Activated T-cell treated with anti-CD3 and anti-CD28 coated beads for 1 hour (primary cell): ENCODE measurements at places on chromosomes 3 and 15.

DNA sequence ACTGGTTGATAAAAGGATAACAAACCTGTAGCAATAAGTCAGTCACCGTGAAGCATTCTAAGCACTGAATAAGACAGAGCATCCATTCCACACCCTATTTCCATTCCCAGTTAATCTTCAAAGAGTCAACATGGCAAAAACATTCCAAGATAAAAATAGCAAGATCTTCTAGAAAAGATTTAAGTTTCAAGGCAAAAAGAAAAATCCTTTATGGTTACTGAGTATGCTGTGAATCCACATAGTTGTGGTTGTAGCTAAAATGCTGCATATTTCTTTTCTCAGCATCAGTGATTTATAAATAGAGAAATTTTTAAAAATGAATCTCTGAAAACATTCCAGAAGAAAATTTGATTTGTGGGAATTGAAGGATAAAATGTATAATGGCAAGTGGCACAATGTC lies 21.1 kb downstream of the GAP43 start:
- no peak for DNase-seq

DNA sequence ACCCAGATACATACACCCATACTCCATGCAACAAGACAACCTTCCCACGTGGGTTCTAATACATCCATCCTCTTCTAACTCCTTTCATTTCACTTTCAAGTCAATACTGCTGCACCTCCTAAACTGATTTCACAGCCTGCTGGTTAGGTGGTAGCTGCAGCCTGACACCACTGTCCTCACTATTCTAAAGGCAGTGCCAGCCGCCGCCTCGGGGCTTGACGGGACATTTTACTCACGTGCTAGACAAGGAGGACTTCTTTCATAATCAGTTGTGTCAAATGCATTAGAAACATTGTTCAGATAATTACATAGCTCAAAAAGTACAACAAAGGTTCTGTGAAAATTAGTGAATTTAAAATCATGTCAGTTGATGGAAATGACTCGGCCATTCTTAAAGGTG lies 6.3 kb downstream of the UROC1 start:
- no peak for DNase-seq

DNA sequence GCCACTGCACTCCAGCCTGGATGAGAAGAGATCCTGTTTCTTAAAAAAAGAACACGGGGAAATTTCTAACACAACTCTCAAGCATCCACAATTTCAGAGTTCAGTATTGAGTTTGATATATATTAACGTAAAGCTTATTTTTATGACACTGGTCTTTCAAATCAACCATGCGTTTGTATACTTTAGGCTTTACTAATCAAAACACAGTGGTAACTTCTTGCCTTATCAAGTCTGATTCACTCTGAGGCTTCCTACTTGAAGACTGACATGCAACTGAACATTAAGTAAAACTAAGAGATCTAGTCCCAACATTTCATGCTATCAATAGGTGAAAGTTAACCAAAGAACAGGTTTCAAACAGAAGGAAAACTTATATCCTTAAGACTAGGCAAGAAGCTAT lies 46.7 kb downstream of the PRTG start:
- DNase-seq: no peak

- DNase-seq: no peak
Observed at GRCh38 chr15:88395872-88396781, 71.1 kb downstream of the MRPL46 start.

DNA sequence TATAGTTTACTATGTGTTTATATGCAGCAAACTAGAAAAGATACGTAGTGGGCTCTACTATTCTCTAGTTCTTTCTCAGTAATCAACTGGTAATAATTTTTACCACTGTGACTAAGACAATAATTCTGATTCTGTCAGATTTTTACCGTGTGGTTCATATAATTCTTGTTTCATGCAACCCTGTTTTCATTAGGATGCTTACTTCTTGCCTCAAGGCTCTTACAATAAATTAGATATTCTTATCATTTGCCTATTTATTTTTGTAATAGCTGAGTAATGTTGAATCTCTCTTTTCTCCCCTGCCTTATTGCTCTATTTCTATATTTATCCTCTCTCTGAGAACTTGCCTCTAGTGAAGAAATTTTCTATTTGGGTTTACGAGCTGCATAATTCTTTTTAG lies 524.7 kb downstream of the NAALADL2 start:
- no peak for DNase-seq

DNA sequence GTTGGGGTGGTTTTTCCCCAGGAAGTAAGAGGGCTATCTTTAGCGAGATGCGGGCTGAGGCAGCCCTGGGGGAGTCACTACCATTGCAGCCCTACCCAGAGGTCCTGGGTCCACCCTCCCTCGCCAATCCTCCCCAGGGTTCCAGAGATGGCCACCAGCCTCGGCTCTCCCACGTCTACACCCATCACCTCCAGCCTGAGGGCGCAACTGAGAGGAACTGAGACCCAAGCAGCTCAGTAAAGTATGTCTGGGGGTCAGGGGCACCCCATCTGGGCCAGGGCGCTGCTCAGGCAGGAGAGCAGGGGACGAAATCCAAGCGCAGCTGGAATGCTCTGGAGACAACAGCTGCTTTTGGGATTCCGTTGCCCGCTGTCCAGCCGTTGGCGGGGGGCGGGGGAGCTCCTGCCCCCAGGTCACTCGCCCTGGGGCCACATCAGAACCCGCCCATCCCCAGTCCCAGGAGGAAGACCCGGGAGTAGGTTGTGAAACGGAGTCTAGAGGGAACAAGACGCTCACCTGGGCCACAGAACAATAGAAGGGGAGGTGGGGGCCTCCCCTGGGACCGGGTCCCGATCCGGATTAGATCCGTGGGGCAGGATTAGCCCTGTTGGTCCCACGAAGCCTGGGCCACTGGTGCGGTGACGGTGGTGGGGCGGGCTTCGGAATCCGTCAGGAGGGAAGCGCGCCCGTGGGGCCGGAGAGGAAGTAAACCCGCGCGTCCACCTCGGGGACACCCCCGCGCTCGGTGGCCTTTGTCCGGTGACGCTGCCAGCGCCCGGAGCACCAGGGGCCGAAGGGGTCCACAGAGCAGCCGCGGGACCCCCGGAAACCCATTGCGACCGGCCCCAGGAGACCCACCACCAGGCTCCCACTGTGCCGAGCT lies 1.4 kb upstream of the NDUFAF3 start:
- no peak for DNase-seq

DNA sequence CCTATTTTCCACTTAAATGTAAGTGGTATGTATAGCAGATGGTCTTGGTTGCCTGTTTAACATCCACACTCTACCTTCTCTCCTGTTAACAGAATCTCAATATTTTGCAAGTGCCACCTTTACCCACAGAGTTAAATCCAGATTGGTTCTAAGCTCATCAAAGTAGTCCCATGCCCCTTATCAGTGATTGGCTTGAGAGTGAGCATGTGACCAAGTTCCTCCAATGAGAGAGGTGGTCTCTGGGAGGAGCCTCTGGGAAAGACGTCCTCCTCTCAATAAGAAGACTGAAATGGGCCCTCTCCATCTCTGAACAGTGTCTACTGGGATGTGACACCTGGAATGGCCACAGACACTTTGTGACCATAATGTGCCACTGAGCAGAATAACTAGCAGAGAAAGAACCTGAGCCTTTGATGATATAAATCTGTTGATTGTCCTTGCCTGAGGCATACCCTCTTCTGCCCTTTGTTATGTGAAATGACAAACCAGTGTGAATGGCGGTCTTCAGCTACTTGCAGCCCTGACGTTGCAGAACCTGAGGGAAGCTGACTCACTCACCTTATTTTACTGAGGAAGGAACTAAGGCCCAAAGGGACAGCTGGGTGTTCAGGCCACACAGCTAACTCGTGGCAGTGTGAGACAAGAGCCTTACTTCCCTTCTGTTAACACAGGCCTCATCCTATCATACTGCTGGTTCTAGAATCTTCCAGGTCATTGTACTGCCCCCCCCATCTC lies 42.4 kb upstream of the LARS2 start:
- DNase-seq: no peak

- DNase-seq: no peak
Observed at GRCh38 chr3:187077537-187077936, 61.8 kb downstream of the RPL39L start.

GRCh38 chr3:186815435-186815834 lies 9.2 kb upstream of the RFC4 start:
- no peak for DNase-seq

DNA sequence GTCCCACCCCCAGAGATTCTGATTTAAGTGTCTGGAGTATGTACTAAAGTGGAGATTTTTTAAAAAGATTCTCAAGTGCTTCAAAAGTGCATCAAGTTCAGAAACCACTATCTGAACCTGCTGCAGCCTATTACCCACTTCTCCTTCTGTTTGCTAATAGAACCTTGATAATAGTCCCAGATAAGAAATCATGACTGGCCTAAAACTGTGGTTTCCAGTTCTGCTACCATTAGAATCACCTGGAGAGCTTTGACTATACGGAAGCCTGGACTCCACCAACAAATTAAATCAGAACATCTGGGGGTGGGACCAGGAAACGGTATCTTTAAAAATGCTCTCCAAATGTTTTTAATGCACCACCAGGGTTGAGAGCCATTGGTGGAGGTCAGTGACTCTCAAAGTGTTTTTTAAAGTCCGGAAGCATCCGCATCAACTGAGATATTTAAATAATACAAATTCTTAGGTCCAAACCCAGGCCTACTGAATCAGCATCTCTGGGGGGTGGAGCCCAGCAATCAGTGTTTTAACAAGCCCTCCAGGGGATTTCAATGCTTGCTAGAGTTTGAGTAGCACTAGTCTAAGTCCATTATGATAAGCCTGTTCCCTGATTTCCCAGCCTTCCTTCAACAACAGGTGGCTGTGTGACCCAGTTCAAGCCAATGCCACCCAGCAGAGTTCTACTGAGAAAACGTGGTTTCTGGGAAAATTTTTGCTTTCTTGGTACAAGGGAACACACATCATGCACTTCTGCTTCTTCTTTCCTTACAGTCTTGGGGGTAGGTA lies 45.4 kb upstream of the TIPARP start:
- DNase-seq: no peak

DNA sequence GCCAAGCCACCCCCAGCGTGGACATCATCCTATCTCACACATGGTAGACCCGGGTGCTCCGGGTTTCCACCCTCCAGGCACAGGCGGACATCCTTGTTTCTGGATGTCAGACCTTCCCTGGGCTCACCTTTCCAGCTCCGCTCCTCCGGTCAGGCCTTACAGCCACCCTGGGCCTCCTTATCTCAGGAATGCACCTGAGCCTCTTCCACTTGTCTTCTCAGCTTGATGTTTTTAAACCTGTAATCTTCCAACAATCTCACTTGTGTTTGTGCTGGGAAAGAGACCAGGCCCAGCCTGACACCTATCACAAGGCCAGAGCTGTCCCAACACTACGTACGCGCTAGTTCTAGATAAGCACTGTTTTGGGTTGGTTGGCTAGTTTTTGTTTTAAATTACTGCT lies 53.9 kb downstream of the NIPA2 start:
- no peak for DNase-seq

- no peak for DNase-seq
Observed at GRCh38 chr15:90820481-90820880, 47.9 kb upstream of the FURIN start.

DNA sequence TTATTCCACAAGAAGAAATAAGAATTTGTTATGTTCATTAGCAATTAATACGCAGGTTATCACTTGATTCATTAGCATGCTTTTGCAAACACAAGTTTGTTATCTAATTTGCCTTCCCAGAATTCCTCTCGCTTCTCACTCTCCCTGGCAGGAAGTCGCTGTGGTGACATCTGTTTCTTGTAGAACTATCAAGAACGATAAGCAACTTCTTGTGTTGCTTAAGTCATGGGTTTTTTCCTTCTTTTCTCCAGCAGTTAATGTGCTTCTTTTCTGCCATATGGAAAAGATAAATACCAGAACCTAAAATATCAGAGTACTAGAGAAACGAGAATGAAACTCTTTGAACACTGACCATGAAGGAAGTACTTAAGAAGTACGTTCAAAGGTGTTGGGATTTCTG lies 99.8 kb upstream of the CHMP2B start:
- DNase-seq: no peak

DNA sequence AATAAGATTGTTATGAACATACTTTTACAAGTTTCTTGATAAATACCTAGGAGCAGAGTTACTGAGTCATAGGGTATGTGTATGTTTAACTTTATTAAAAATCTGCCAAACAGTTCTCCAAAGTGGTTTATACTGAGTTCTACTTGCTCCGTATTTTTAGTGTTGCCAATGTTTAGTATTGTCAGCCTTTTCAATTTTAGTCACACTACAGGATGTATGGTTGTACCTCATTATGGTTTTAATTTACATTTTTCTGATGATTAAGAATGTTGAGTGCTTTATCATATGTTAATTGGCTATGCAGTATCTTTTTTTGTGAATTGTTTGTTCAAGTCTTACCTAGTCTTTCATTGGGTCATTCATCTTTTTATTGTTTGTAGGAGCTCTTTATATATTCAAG lies 4.3 kb downstream of the TMOD3 start:
- no peak for DNase-seq

DNA sequence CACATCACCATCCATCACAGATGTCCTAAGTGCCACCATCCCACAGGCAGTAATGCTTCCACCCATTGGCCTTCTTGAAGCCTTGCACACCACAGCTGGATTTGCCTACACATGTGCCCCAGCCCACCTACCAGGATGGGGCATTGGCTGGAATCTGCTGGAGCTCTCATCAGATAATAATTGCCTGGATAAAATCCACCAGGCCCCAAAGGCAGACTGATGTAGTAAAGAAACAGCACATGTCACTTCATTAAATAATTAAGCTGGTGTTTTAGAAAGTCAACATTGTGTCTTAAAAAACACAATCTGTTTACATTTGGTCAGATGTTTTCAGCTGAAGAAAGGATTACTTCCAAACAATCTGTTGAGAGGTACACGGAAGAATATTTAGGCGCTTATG lies 229.5 kb downstream of the ATP8B4 start:
- no peak for DNase-seq
